Fibroblast of the aortic adventitia (primary cell): ENCODE measurements at places on chromosomes 11 and 22. TPM values are rescaled to one million over a fixed set of nuclear protein-coding genes. Genes with fewer than 3 reads are reported as not detected.
A peak's percentile ranks its signal among the peaks of the same experiment; 100 is the strongest.

GRCh38 chr22:38305471-38306448, 11.5 kb downstream of the CSNK1E start:
- peak; percentile 72 for DNase-seq

GRCh38 chr11:20474176-20474881, 86.8 kb downstream of the PRMT3 start:
- DNase-seq, result no peak

DNA sequence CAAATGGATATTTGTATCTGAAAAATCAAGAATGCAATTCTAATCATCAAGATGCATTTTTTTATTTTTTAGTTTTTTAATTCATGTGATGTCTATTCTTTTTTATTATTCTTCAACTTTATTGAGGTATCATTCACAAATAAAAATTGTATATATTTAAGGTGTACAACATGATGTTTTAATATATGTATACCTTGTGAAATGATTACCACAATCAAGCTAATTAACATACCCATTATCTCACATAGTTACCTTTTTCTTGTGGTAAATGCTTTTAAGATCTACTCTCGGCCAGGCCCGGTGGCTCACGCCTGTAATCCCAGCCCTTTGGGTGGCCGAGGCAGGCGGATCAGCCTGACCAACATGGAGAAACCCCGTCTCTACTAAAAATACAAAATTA, 3.7 kb downstream of the HBB start:
- no peak for DNase-seq

DNA sequence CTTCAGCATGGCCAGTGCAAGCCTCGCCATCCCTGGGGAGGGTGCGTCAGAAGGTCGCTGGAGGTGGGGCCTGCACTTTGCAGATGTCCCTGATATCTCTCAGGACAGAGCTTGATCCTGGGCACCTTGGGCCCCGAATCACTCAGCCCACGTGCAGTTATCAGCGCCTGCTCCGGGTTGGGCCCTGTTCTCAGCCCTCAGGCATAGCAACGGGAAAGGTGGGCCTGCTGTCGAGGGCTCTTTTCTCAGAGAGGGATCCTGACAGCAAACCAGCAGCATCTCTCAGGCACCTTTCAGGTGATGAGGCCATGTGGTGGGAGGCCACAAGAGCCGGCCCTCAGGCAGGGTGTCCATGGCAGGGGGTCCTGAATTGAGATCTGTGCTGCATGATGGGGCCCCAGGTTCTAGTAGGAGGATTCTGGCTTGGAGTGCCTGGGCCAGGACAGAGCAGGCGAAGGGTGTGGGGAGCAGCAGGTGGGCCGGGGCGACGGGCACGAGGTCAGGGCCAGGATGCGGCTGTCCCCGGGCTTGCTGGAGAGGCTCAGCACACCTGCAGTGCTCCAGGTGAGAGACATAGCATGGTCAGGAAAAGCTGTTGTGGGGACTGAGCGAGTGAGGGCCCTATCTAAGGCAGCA, 280.5 kb downstream of the TBC1D22A start:
- no peak for DNase-seq

GRCh38 chr11:108496643-108497256, 1.4 kb downstream of the POGLUT3 start:
- DNase-seq, result peak; percentile 27

- DNase-seq, result no peak
Measured at GRCh38 chr11:67581469-67581868, 2.1 kb upstream of the GSTP1 start.

GRCh38 chr22:40107244-40107643, 70.5 kb upstream of the TNRC6B start:
- peak; percentile 33 for DNase-seq

GRCh38 chr11:127137771-127138280, 137.3 kb upstream of the KIRREL3 start:
- DNase-seq, result no peak

Gene MS4A4E
- not detected in 2 replicates for total RNA-seq

Gene CCDC83
- total RNA-seq, result not detected in 2 replicates

Gene ADAMTS15
- 8.6 and 30.8 TPM in 2 replicates for total RNA-seq
